CD8-positive, alpha-beta memory T cell (primary cell): ENCODE measurements at places on chromosomes 13 and 19.

GRCh38 chr19:51783372-51783771 lies 11.6 kb upstream of the FPR3 start:
- no peak for DNase-seq
- H3K36me3 ChIP-seq: no peaks in the 10 kb centered on the region
- H3K27me3 ChIP-seq: no peaks in the 10 kb centered on the region

- no peaks in the 10 kb centered on the region for H3K36me3 ChIP-seq
- H3K4me3 ChIP-seq: no peak overlapping the region
- peaks cover 54% of the 10 kb centered on the region for H3K4me1 ChIP-seq
- DNase-seq: no peak
Measured at GRCh38 chr13:41501281-41501680, 43.9 kb downstream of the RGCC start.

GRCh38 chr19:11873762-11874161 lies 13.8 kb upstream of the ZNF69 start:
- no peak for DNase-seq
- H3K36me3 ChIP-seq: no peaks in the 10 kb centered on the region
- no peaks in the 10 kb centered on the region for H3K27me3 ChIP-seq
- no peaks in the 10 kb centered on the region for H3K4me1 ChIP-seq

DNA sequence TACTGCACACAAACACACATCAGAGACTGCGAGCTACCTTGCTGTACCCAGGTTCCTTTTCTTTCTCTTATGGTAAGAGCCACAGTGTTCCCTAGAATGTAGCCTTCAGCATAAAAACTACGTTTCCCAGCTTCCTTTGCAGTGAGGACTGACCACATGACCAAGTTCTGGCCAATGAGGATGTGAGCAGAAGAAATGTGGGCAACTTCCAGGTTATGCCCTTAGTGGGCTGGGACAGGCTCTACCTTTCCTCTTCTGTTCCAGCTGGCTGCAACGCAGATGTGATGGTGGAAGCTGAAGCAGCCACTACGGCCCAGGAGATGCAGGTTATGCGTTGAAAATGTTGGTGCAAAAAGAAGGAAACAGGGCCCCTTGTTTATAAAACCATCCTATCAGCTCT lies 27.5 kb downstream of the VRK3 start:
- no peak overlapping the region for H3K27ac ChIP-seq
- H3K4me3 ChIP-seq: no peak overlapping the region
- no peak for DNase-seq
- no peaks in the 10 kb centered on the region for H3K27me3 ChIP-seq
- H3K36me3 ChIP-seq: peaks cover 60% of the 10 kb centered on the region

DNA sequence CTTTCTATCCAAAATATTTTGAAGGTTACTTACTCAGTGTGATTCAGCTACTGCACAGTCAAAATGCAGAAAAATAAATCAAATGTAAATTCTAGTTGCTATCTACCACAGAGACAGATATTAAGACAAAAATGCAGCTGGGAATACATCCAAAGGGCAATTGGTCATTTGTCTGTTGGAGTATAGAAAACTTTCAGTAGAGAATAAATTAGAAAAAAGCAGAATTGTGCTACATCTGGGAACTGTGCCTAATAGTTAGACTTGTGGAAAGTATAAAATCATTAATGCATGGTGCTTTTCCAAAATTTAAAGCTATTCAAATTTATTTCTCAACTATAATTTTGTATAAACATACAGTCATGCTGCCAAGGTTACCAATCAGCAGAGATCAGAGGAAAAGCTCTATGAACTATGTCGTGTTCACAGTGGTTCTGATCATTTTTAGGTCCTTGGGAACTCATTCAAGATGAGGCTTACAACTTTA lies 1635.8 kb downstream of the PCDH9 start:
- no peaks in the 10 kb centered on the region for H3K36me3 ChIP-seq
- no peak overlapping the region for H3K27ac ChIP-seq
